NCI-H69 (cell line): ENCODE measurements at places on chromosomes 1 and 21.
A peak's percentile ranks its signal among the peaks of the same experiment; 100 is the strongest.

DNA sequence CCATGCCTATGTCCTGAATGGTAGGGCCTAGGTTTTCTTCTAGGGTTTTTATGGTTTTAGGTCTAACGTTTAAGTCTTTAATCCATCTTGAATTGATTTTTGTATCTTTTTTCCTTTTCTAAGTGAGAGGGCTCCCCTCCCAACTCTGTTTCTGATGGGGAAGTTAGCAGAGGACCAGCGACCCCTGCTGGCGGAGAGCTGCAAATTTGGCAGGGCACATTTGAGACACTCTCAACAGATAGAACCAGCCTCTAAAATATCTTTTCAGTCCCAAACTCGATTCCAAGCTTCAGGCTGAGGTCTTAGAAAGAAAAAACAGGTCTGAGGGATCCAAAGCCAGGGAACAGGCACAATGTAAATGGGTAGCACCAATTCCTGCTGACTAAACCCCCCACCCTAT is 32.5 kb downstream of the LRRC3 start:
- DNase-seq, result peak; percentile 16

DNA sequence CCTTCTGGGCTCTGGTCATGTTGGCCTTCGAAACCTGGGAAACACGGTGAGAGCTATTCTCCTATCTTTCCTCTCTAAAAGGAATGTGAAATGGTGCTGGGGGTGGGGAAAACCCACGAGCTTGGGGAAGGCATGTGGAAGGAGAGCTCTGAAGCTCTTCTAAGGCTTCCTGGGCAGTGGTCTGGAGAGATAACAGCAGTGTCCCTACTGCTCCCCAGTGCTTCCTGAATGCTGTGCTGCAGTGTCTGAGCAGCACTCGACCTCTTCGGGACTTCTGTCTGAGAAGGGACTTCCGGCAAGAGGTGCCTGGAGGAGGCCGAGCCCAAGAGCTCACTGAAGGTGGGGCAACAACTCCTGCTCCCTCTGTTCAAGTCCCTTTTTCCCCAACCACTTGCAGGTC is 2.8 kb downstream of the USP21 start:
- no peak for DNase-seq

DNA sequence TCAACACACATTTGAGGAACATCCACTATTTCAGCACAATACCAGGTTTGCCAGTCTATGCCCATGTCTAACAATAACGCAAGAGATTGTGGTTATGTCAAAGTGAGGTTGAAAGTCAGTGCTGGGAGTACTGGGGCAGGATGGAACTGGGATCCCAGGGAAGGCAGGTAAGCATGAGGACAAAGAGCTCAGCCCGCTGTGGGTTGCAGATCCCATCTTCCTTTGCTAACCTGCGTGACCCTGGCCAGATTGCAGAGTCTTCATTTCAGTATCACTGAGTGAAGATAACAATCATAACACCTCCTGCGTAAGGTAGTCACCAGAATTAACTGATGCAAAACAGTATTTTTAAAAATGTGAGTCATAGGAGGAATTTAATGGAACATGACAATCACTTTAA is 250.0 kb downstream of the PCP4 start:
- no peak for DNase-seq

DNA sequence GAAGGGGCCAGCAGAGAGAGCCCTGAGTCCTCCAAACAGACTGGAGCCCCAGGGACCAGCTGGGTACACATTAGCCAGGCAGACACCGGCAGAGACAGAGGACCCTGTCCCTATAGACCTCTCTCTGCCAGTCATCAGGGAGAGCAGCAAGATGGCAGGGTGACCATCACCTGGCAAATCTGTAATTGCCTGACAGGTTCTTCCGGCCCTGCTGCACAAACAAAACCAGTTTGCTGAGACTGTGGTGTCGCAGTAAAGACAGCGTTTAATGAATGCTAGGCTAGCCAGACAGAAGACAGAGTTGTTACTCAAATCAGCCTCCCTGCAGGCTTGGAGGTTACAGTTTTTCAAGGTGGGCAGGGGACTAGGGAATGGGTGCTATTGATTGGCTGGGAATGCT is 618.9 kb downstream of the NPHP4 start:
- DNase-seq, result no peak

GRCh38 chr1:97352936-97353382 is 567.9 kb downstream of the DPYD start:
- DNase-seq, result no peak

GRCh38 chr1:39117899-39118450 is 86.5 kb upstream of the MACF1 start:
- no peak for DNase-seq

DNA sequence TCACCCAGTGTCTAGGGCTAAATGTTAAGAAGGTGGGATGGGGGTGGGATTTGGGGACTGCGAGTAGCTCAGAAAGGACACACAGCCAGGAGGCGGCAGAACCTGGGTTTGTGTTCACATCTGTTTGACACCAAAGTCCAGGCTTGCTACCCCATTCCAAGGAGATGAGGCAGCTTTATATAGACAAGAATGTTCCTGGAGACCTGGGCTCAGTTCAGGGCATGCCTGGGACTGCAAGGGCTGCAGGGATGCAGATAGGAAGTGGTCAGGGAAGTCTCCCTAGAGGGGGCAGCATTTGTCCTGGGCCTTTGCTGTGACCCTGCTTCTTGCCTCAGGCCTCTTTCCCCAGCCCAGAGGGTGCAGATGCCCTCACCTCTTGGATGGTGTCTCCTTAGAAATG is 16.3 kb downstream of the PADI3 start:
- DNase-seq, result no peak

DNA sequence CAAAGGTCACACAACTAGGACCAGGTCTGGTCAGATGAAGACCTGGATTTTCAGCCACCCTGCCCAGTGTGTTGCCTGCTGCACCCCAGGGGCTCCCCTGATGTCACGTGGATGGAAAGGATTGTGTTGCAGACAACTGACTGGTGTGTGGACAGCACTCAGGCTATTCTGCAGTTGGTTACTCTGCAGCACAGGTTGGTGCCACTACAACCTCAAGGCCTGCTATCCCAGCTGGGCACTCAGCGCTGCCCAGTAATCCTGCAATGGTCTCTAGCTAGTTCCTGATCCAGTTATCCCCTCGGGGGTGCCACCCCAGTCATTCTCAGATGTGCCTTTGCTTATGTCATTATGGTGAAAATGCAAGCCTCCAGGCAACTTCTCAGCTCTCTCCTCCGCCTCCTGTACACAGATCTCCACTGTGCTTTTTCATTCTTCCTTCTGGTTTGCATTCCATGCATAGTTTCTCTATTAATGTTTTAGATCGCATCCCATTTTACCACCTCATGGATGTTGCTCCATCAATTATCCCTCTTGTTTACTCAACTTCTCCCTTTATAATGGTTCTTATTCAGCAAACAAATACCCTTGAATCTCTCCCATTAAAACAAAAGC is 503.2 kb upstream of the CAMK1G start:
- DNase-seq, result no peak
